Peyer's patch (tissue), 4 donors: ENCODE measurements at places on chromosomes 1 and 21. TPM values are rescaled to one million over a fixed set of nuclear protein-coding genes. Genes with fewer than 3 reads are reported as not detected.
A peak's percentile ranks its signal among the peaks of the same experiment; 100 is the strongest.

PTPN22 gene
- total RNA-seq, result 11.4 TPM

DIO1 gene
- total RNA-seq, result not detected

FOXO6 gene
- total RNA-seq, result not detected

DNA sequence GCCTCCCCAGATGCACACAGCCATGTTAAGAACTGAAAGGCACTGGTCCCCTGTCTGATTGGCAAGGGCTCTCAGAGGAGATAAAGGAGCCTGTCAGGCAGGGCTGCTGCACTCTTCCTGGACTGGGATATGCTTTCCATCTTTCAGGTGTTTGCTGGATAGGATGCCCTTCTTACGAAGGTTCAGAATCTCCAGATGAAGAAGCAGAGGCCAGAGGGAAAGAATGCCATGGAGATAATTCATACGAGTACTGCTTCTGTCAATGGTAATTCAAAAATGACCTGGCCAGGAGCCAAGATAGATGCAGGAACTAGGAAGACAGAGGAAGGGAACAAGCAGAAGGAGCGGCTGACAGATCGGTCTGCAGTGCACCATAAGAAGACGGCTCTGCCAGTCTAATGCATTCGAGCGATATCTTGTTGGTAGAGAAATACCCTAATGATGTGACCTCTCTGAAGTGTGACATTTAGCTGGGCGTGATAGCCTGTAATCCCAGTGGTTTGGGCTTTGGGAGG, 16.6 kb upstream of the ATP2B4 start:
- no peaks in the 10 kb centered on the region for H3K36me3 ChIP-seq
- H3K4me3 ChIP-seq, result no peak overlapping the region
- H3K4me1 ChIP-seq, result no peaks in the 10 kb centered on the region
- H3K27me3 ChIP-seq, result no peaks in the 10 kb centered on the region
- no peak overlapping the region for H3K27ac ChIP-seq

DNA sequence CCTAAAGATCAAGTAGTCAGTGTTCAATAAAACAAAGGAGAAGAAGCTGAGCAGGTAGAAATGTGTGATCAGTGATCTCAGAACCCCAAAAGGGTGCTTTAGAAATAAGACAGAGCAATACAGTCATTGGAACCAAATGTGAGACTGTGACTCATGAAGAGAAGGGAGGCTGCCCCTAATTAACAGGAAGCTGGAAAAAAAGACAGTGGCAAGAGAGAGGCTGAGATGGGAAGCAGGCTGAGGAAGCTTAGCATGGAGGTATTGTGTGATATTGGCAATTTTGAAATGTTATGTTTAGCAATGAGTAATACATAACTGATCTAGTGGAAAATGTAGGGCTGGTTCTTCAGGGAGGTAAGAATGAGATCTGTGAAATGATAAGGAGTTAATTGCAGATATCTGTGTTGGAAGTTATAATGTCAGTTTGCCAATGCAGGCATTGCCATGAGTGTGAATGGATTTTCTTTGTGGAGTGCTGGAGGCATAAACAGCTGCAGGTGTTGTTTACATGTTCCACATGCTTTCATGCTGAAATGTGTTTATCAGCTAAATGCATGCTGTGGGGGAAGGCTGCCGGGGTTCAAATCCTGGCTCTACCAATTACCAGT, 90.6 kb upstream of the CACNA1E start:
- no peak overlapping the region for H3K4me3 ChIP-seq
- DNase-seq, result no peak
- no peaks in the 10 kb centered on the region for H3K36me3 ChIP-seq
- H3K27me3 ChIP-seq, result no peaks in the 10 kb centered on the region
- no peaks in the 10 kb centered on the region for H3K4me1 ChIP-seq
- no peak overlapping the region for H3K27ac ChIP-seq

- peaks cover 1% of the 10 kb centered on the region for H3K4me1 ChIP-seq
- no peaks in the 10 kb centered on the region for H3K36me3 ChIP-seq
- H3K27ac ChIP-seq, result peak overlapping the region; percentile 84
- no peaks in the 10 kb centered on the region for H3K27me3 ChIP-seq
- DNase-seq, result no peak
- peak overlapping the region; percentile 57 for H3K4me3 ChIP-seq
Observed at GRCh38 chr1:110873856-110874255, 908 bp downstream of the CD53 start.

- DNase-seq, result no peak
- no peaks in the 10 kb centered on the region for H3K27me3 ChIP-seq
- H3K4me3 ChIP-seq, result no peak overlapping the region
- peaks cover 4% of the 10 kb centered on the region for H3K4me1 ChIP-seq
Observed at GRCh38 chr1:12446593-12446992, 171.4 kb downstream of the DHRS3 start.

DNA sequence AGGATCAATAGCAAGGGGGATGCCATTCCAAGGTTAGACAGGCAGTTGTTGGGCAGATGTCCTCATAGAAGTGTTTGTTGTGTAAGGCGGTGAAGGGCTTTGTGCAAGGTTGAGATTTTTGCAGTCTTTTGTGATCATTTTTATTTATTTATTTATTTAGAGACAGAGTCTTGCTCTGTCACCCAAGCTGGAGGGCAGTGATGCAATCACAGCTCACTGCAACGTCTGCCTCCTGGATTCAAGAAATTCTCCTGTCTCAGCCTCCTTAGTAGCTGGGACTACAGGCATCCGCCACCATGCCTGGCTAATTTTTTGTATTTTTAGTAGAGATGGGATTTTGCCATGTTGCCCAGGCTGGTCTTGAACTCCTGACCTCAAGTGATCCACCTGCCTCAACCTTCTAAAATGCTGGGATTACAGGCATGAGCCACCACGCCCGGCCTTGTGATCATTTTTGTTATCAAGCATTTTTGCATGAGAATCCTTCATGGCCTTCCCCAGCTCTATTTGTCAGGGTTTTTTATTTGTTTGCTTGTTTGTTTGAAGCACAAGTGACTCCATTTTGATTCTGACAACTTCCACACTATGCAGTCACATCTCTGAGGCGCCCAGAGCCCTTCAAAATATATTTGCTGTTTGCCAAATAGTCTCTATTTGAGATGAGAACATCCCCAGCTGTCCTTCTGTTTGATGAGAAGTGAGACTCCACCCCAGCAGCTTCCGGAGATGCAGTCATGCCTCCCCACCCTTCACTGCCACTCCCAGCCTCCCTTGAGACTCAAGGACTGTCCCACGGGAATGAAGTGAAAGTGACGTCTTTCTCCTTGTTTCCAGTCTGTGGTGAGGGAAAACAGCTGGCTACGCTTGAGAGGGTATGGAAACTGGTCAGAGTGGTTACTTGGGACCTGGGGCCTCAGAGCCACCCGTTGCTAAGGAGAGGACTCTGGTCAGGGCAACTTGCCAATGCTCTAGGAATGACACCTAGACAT, 38.0 kb downstream of the TMEM50B start:
- peak; percentile 69 for DNase-seq
- peaks cover 8% of the 10 kb centered on the region for H3K4me1 ChIP-seq
- H3K27ac ChIP-seq, result peak overlapping the region; percentile 62
- no peak overlapping the region for H3K4me3 ChIP-seq
- H3K27me3 ChIP-seq, result no peaks in the 10 kb centered on the region

DNA sequence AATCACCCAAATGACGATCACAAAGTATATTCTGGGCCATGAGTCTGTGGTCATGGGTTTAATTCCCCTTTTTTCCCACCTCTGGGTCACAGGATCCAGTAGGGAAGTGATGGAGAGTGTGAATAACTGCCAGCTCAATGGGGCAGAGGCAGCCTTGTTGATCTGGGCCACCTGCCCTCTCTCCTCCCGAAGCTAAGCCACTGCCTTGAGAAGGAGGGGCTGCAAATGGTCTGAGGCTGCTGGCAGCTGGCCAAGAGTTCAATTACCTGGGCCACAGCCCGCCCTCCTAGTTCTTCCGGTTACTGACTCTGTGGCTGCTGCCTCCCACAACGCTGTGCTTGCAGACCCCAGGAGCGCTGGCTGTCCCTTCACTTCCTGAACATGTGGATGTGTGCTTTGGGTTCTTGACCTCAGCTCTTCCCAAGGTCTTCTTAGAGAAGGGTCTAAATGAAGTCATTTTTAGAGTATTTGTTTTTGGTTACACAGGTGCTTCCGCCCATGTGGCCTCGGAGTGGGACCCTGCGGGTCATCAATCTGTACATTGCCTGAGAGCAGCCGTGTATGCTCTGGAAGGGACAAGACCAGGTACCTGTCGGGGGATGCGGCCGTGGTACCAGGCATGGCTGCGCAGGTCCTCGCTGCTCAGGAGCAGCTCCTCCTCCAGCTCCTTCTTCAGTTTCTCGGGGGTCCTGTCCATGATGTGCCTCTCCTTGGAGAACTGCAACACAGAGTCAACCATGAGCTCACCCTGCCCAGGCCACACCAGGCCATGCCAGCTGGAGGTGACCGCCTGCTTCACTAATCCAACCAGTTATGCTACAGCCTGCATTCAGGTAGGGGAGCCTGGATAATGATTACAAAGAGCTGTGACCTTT, 89.7 kb downstream of the BCAR3 start:
- H3K36me3 ChIP-seq, result peaks cover 7% of the 10 kb centered on the region
- peak overlapping the region; percentile 82 for H3K27ac ChIP-seq

- H3K27me3 ChIP-seq, result no peaks in the 10 kb centered on the region
- no peak for DNase-seq
- H3K36me3 ChIP-seq, result no peaks in the 10 kb centered on the region
- no peaks in the 10 kb centered on the region for H3K4me1 ChIP-seq
- H3K27ac ChIP-seq, result no peak overlapping the region
Observed at GRCh38 chr1:208631092-208631491, 386.9 kb upstream of the PLXNA2 start.

DNA sequence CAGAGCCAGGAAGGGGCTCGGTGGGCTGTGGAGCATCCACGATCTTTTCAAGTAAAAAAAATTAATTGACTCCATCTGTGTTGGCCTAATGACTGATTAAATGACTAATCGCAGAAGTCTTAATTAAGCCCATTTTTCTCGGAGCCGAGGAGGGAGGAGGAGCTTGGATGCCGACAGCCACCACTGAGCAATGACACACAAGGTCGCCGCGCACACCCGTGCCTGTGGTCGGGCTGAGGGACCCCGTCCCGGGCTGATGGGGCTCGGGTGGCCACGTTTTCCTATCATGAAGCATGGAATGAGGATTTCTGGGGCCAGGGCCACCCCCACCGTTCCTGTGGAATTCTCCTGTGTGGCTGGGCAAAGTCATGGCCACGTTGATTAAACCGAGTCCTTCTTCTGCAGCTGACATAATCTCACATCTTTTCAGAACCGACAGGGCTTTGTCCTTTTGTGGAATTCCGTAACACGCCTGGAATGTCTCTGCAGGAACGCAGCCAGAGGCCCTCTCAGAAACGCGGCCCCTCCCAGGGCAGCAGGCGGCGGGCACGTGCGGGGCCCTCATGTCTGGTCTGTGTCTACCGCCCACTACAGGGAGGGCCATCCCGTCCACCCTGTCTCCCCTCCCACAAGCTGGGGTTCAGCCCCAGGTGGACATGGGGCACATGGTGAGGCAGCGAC, 60.7 kb downstream of the MORN1 start:
- H3K27me3 ChIP-seq, result no peaks in the 10 kb centered on the region
- DNase-seq, result no peak
- no peaks in the 10 kb centered on the region for H3K36me3 ChIP-seq
- H3K27ac ChIP-seq, result peak overlapping the region; percentile 19
- no peak overlapping the region for H3K4me3 ChIP-seq

DNA sequence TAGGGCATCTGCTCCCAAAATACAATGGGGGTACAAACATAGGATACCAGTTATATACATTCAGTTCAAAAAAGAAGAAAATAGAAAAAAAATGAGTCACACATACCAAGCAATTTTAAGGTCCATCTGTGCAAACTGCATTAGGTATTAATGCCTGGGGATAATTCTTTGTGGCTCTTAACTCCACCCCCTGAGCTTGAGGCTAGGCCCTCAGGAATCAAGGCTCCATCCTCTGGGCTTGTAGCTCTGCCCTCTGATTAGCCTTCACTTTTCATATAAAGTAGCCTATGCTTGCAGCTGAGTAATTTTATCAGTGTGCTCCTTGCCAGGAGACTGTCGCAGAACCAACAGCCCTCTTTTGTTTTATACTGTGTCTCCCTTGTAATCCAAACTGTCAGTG, 69.9 kb upstream of the BACE2 start:
- H3K36me3 ChIP-seq, result no peaks in the 10 kb centered on the region
- no peak overlapping the region for H3K27ac ChIP-seq
- no peak for DNase-seq

- H3K4me1 ChIP-seq, result no peaks in the 10 kb centered on the region
- H3K27ac ChIP-seq, result no peak overlapping the region
- H3K27me3 ChIP-seq, result no peaks in the 10 kb centered on the region
- H3K36me3 ChIP-seq, result no peaks in the 10 kb centered on the region
Observed at GRCh38 chr1:9009438-9010370, 16.5 kb downstream of the SLC2A7 start.

- no peak overlapping the region for H3K27ac ChIP-seq
- H3K4me1 ChIP-seq, result no peaks in the 10 kb centered on the region
- H3K36me3 ChIP-seq, result no peaks in the 10 kb centered on the region
Observed at GRCh38 chr1:15657021-15657420, 27.1 kb upstream of the PLEKHM2 start.

- H3K36me3 ChIP-seq, result no peaks in the 10 kb centered on the region
- no peak overlapping the region for H3K4me3 ChIP-seq
- H3K27ac ChIP-seq, result no peak overlapping the region
- H3K4me1 ChIP-seq, result no peaks in the 10 kb centered on the region
Observed at GRCh38 chr21:41835711-41836154, 43.4 kb downstream of the PRDM15 start.

- DNase-seq, result no peak
- no peaks in the 10 kb centered on the region for H3K36me3 ChIP-seq
- H3K27ac ChIP-seq, result no peak overlapping the region
- no peaks in the 10 kb centered on the region for H3K4me1 ChIP-seq
Observed at GRCh38 chr1:1376551-1377226, 1.7 kb upstream of the AURKAIP1 start.

DNA sequence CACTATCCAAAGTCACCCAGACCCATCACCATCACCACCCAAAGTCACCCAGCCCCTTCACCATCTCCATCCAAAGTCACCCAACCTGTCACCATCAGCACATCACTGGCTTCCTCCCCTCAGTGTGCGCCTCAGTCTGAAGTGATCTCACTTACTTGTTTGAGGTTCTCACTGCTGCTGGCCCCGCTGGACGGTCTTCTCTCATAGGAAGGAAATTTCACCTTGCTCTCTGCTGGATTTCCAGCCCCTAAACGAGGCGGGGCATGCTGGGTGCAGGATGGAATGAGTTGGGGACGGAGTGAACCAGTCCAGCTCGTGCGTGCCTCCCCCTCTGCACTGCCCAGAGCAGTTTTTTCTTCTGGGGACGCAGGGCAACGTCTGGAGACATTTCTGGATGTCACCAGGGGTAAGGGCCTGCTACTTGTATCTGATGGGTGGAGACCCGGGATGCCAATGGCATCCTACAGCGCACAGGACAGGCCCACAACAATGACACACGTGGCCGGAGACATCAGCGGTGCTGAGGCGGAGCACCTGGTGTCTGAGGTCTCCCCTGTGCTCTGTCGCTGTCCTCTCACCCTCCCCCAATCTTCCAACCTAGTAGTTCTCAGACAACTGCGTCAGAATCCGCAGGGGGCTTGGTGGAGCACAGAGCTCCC, 38.6 kb downstream of the PDE9A start:
- no peak overlapping the region for H3K4me3 ChIP-seq
- no peaks in the 10 kb centered on the region for H3K36me3 ChIP-seq
- DNase-seq, result no peak
- no peaks in the 10 kb centered on the region for H3K27me3 ChIP-seq
